ENCODE measurements at places on chromosomes 12 and 14. TPM values are rescaled to one million over a fixed set of nuclear protein-coding genes. Genes with fewer than 3 reads are reported as not detected.

Gene MUCL1
- total RNA-seq: 1,024 TPM

Gene SLC5A8
- not detected for total RNA-seq

Gene TPH2
- not detected for total RNA-seq

Gene TSHR
- not detected for total RNA-seq

Gene TPPP2
- not detected for total RNA-seq

Gene TAS2R50
- not detected for total RNA-seq

Gene FOXG1
- not detected for total RNA-seq

Gene SSTR1
- not detected for total RNA-seq

Gene AREL1
- total RNA-seq: 44.2 TPM

Gene CLEC2A
- total RNA-seq: 35.7 TPM

Gene SELPLG
- 5.6 TPM for total RNA-seq

Gene OR4K1
- not detected for total RNA-seq

Gene PIWIL1
- not detected for total RNA-seq

Gene GPR132
- 0.95 TPM for total RNA-seq

Gene CPNE6
- total RNA-seq: not detected

Gene ALDH2
- 141 TPM for total RNA-seq

Gene MORN3
- 1.6 TPM for total RNA-seq

Gene RTN1
- 3.0 TPM for total RNA-seq

GRCh38 chr12:119938049-119938667 lies 50.9 kb upstream of the BICDL1 start:
- no peaks in the 10 kb centered on the region for H3K27me3 ChIP-seq
- H3K4me3 ChIP-seq: no peak overlapping the region
- H3K36me3 ChIP-seq: no peaks in the 10 kb centered on the region
- H3K4me1 ChIP-seq: no peaks in the 10 kb centered on the region

GRCh38 chr14:75650253-75651058 lies 10.2 kb downstream of the ERG28 start:
- H3K36me3 ChIP-seq: peaks cover 71% of the 10 kb centered on the region
- no peak overlapping the region for H3K27ac ChIP-seq
- DNase-seq: no peak
- no peaks in the 10 kb centered on the region for H3K27me3 ChIP-seq

GRCh38 chr14:68261092-68261842 lies 441.7 kb downstream of the RAD51B start:
- H3K27me3 ChIP-seq: no peaks in the 10 kb centered on the region
- H3K27ac ChIP-seq: no peak overlapping the region
- no peak for DNase-seq
- no peak overlapping the region for H3K4me3 ChIP-seq

DNA sequence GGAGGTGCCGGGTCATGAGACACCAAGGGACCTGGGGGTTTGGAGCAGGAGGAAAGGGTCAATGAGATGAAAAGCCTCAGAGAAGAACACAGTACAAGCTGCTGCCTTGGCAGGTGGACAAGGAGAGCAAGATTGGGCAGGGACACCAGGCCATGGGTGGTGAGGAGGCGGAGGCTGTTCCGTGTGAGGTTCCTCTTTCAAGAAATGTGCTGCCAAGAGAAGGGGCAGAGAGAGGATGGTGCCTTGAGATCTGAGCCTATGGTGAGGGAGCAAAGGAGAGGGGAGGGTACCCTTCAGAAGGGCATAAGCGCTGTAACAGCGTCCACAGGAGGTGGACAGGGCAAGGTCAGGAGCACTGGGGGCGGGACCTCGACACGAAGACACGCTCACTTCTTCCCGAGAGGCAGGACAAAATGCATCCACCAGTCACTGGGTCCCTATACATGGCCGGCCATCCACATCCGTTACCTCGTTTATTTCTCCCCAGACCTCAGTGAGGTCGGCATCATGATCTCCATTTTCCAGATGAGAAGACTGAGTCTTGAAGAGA lies 100.2 kb downstream of the B4GALNT3 start:
- H3K4me3 ChIP-seq: no peak overlapping the region
- H3K36me3 ChIP-seq: peaks cover 4% of the 10 kb centered on the region
- DNase-seq: no peak
- peaks cover 51% of the 10 kb centered on the region for H3K4me1 ChIP-seq

- H3K4me3 ChIP-seq: no peak overlapping the region
- no peaks in the 10 kb centered on the region for H3K36me3 ChIP-seq
- peaks cover 67% of the 10 kb centered on the region for H3K4me1 ChIP-seq
- no peaks in the 10 kb centered on the region for H3K27me3 ChIP-seq
These were observed 13.6 kb downstream of the MED13L start for GRCh38 chr12:116263844-116264243.

DNA sequence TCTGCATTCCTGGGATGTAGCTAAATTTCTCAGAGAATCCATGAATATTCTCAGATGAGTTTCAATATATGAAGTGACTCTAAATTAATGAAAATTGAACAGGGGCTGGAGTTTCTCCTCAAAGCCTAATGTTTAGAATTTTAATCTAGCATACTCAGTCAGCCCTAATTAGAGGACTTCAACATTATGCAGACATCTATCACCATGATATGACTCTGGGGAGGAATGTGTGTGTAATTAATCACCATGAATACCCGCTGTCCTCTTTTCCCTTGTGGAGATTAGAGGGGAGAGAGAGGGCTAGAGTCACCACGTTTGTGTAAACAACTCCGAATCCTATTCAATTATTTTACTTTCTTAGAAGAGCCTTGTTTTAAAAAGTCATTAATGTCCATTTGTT lies 698.6 kb upstream of the MDGA2 start:
- H3K36me3 ChIP-seq: no peaks in the 10 kb centered on the region
- no peak for DNase-seq
- H3K27me3 ChIP-seq: no peaks in the 10 kb centered on the region
- H3K4me1 ChIP-seq: no peaks in the 10 kb centered on the region
- H3K27ac ChIP-seq: no peak overlapping the region

DNA sequence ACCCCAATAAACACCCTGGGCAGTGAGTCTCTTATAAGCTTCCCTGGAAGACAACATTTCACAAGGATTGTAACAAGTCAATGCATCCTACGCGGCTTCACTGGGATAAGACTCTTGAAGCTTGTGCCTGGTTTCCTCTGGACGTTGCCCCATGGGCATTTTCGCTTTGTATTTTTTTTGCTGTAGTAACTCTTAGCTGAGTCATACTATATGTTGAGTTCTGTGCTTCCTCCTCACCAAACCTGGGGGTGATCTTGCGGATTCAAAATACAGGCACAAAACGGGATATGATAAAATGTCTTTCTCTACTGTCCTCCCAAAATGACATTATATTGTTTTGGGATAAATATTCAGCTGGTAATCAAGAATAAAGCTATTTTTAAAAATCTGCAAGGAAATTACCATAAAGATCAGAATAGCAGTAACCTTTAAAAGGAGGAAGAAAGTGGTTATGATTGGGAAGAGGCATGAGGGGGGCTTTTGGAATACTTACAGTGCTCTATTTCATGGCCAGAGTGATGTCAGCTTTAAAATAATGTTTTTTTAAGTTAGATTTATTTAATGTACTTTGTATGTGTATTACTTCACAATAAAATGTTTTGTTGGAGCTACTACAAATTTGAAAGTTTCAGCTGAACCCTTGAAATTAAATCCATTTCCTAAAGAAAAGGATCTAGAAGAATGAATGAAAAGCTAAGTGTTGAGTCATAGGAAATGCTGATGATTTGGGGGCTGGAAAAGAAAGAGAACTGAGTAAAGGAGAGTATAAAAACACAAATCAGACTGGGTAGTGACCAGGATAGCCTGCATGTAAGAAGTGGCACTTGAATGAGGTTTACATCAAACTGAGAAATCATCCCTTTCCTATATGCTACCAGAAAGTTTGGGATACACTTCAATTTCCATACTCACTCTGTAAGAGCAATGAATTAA lies 14.7 kb downstream of the BTBD7 start:
- H3K4me3 ChIP-seq: no peak overlapping the region
- H3K36me3 ChIP-seq: no peaks in the 10 kb centered on the region
- H3K4me1 ChIP-seq: peaks cover 20% of the 10 kb centered on the region
- no peak for DNase-seq
- H3K27me3 ChIP-seq: no peaks in the 10 kb centered on the region

GRCh38 chr14:47167402-47167801 lies 508.0 kb downstream of the MDGA2 start:
- H3K4me1 ChIP-seq: no peaks in the 10 kb centered on the region
- H3K4me3 ChIP-seq: no peak overlapping the region
- no peaks in the 10 kb centered on the region for H3K27me3 ChIP-seq
- no peak for DNase-seq
- H3K27ac ChIP-seq: no peak overlapping the region

GRCh38 chr12:90896164-90896563 lies 58.8 kb downstream of the CCER1 start:
- no peak overlapping the region for H3K27ac ChIP-seq
- no peaks in the 10 kb centered on the region for H3K4me1 ChIP-seq
- H3K27me3 ChIP-seq: no peaks in the 10 kb centered on the region

DNA sequence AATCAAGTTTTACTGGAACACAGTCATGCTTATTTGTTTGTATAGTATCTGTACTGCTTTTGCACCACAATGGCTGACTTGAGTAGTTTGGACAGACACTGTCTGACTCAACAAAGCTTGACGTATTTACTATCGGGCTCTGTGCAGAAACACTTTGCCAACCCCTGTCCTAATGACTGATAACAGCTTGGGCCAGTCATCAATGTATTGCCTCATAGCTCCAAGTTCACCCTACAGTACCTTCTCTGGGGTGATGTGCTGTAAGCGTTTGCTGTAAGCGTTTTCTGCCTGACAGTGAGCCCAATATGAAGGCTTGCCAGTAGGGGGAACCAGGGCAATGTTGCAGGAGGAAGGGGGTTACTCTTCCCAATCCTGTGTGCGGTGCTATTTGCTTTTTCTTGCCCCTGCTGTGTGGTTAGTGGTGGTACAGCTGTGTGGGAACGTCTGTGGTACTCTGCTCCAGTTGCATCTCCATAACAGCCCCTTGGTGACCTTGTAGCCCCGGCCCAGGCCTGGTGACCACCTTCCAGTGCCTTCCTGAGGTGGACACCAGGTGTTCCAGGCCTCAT lies 5.4 kb upstream of the CCDC177 start:
- H3K27me3 ChIP-seq: peaks cover 17% of the 10 kb centered on the region
- H3K36me3 ChIP-seq: no peaks in the 10 kb centered on the region
- H3K27ac ChIP-seq: no peak overlapping the region

DNA sequence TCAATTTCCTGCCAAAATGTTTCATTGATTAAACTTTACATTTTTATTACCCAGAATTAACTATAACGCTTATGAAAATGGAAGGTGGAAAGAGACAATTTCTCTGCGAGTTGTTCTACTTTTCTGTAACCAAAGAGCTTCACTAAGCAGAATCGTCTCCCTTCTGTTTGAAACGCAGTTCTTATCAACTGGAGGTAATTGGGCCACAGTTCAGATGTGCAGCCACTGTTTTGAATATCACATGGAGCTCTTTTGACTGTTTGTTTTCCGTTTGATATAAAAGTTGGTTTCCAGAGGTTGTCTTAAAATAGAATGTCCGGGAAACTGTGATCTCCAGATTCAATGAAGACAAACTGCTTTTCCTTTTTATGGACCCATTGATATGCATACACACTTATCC lies 183.3 kb upstream of the SEL1L start:
- H3K4me1 ChIP-seq: no peaks in the 10 kb centered on the region
- no peaks in the 10 kb centered on the region for H3K27me3 ChIP-seq
- H3K36me3 ChIP-seq: no peaks in the 10 kb centered on the region
- DNase-seq: no peak
- H3K4me3 ChIP-seq: no peak overlapping the region
- no peak overlapping the region for H3K27ac ChIP-seq

DNA sequence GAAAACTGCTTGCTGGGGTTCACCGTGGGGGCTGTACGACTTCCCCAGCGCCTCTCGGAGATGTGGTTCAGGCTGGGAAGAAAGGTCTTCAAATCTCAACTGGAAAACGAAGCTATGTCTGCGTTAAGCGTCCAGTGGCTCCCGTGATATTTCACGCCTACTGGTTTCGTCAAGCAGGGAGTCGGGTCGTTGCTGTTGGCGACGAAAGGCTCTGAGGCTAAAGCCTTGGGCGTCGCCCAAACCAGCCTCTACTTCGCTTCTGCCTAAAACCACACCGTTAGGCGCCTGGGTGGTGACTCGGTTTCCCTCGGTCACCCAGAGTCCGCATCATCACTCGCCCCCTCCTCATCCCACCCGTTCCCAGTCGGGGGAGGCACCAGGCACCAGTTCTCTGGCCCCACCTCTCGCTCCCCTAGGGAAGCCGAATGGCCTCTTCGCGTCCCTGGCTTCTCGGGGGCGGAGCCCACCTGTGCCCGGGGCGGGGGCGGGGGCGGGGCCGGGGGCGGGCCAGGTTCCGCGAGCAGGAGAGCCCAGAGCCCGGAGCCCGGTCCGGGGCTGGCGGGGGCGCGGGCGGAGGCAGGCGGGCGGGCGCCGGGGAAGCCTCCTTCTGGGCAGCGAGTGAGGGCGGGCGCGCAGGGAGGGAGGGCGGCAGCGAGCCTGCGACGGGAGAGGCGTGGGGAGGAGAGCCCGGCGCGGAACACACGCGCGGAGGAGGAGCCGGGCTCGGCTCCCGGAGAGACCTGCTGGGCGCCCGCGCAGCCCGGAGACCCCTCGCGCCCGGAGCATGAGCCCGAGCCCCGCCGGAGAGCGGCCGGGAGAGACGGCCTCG lies at the start of gene B4GALNT3:
Gene B4GALNT3, plus strand, starts transcription at position 510 of the 829 bp plus-strand sequence. CDS start 438 bp downstream, outside the sequence.
- peak within 1 kb of the TSS; percentile 58 for H3K27ac ChIP-seq
- peaks cover 26% of the 10 kb centered on the region for H3K4me1 ChIP-seq
- H3K4me3 ChIP-seq: peak within 1 kb of the TSS; percentile 70

DNA sequence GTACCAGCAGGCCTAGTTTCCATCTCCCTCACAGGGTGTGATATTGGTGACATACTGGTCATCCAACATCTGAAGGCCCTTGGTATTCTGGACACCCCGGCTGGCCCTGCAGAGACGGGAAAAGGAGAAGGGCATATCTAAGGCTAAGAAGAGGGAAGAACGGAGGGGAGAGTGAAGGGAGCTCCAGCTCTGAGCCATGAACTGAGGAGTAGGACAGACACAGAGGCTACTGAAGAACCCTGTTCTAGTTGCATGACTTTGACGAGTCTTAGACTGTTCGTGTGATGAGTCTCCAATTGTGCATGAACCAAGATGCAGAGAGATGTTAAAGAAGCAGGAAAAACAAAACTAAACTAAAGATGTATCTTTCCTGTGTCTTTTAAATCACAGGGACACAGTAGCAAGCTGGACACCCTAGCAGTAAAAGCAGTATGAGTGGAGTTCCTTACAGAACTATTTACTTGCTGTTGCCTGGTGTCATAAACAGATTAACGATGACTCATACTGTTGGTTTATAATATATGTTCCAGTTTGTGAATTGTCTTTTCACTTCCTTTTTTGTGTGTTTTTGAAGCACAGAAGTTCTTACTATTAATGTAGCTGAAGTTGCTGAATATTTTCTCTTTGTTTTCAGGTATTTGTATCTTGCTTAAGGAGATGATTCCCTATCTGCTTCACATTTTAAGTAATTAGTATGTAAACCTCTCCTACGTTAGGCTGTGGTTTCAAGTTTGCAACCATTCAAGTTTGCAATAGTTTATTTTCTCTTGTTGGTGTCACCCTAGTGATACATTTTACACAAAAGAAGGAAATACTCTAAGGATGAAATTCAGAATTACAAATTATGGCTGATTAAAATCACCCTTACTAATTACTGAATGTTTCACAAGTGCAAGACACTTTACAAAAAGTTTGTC lies 15.7 kb downstream of the FAR2 start:
- DNase-seq: no peak
- no peaks in the 10 kb centered on the region for H3K36me3 ChIP-seq
- no peaks in the 10 kb centered on the region for H3K27me3 ChIP-seq
- peak overlapping the region; percentile 62 for H3K27ac ChIP-seq
- H3K4me3 ChIP-seq: no peak overlapping the region
- H3K4me1 ChIP-seq: peaks cover 13% of the 10 kb centered on the region

All from suprapubic skin (tissue), 4 donors.